Activated CD4-positive, alpha-beta T cell treated with anti-CD3 and anti-CD28 coated beads, Interleukin-2, amount 50 U/mL, for 16 hours (primary cell): ENCODE measurements at places on chromosomes 16 and 17.

DNA sequence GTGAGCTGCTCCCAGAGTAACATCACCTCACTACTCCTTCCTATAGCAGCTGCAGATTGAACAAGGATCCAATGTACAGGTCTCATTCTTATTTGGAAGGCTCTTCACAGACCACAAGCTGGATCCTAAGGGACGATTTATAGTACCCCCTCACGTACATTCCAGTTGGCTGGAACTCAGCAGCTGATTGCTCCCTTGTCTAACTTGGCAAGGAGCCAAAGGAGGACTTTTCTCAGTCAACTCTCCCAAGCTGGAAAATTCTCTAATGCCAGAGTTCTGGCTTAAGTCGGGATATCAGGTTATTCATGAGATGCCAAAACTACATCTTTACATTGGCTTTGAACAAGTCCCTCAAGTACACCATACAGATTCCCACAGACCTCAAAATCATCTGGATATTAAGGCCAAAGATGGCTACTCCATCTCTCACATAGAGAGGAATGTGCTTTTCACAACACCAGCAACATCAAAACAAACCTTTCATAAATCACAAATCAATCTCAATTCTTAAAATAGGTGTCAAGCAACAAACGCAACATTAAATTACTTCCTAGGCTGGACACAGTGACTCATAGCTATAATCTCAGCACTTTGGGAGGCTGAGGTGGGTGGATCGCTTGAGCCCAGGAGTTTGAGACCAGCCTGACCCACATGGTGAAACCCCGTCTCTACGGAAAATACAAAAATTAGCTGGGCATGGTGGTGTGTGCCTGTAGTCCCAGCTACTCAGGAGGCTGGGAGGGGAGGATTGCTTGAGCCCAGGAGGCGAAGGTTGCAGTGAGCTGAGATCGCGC lies 39.3 kb downstream of the SMG6 start:
- no peak for DNase-seq

GRCh38 chr17:19017804-19018599 lies 13.4 kb upstream of the FAM83G start:
- no peak for DNase-seq

DNA sequence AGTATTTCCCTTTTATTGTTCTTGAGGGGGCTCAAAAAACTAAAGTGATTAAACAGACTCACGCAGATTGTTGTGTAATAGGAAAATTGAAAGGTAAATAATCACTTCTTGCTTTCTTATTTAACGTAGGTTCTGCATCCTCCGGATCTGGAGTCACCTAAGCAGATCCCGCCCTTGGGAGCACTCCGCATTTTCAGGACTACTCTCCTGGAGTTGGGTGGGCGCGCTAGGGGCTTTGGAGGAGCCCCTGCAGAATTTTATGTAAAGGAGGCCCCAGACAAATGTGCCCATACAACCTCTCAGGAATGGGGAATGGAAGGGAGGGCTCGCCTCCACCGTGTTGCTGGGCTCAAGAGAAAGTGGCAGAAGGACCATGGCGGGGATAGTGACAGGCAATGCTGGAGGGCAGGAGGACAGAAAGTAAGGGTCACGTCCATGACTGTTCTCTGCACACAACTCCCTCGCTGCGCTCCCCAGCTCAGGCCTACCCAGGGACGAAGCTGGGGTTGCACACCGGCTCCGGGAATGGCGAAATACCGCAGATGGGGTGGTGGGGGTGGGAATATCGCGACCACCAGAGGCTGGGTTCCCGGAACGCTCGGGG lies 8.3 kb downstream of the MT2A start:
- DNase-seq, result no peak

GRCh38 chr17:16447676-16448075 lies 32.3 kb downstream of the TRPV2 start:
- peak; percentile 15 for DNase-seq

GRCh38 chr16:16063683-16064082 lies 114.3 kb downstream of the ABCC1 start:
- DNase-seq, result peak; percentile 28

DNA sequence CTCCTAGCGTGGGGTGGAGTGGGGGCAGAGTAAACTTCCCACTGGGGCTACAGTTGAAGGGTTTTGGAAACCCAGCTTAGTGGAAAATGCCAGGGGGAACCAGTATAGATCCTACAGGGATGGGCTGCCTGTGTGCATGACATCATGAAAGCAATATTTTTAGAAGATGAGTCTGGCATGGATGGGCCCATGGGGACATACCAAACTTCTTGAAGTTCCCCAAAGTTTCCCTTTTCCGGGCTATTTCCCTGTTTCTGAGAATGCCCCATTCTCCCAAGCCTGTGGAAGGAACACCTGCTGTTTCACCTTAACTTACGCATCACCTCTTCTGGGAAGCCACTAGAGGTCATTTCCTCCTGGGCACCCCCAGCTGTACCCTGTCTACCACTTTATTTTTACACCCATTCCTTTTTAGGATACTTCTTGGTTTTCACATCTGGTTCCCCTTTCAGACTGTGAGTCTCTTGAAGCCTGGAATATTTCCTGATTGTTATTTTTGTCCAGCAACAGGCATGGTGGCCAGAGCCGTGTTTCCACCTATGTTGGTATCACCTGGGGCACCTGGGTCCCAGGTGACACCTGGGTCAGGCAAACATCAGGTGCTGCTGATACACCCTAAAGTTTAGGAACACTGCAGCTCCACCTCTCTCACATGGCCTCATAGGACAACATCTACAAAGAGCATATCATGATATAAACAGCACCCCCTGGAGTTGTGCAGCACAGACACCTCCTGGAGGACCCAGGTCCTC lies 9.8 kb downstream of the SOCS3 start:
- DNase-seq, result no peak

DNA sequence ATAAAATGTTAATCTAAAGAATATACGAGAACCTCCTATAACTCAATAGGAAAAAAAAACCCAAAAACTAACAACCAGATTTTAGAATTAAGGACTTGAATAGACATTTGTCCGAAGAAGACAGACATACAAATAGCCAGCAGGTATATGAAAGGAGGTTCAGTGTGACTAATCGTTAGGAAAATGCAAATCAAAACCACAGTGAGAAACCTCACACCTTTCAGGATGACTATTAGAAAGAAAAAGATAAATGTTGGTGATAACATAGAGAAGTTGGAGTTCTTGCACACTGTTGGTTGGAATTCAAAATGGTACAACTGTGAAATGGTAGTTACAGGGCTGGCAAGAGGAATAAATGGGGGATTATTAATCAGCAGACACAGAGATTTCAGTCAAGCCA lies 339.0 kb downstream of the TMEM114 start:
- DNase-seq, result peak; percentile 36

DNA sequence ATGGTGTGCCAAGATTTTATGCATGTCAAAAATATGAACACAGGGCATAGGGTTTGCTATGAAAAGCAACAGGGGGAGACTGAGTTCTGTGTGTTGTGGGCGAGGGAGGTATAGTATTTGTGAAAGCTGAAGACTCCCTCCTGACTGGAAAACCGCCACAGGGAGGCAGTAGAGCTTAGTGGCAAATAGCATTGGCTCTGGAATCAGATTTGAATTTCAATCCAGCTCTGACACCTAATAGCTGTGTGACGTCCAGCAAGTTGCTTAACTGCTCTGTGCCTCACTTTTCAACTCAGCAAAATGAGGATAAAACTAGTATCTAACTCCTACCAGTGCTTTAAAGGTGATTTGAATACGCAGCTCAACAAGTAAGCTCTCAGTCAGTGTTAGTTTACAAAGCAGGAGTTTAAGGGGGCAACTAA lies 22.0 kb downstream of the KPNA2 start:
- peak; percentile 23 for DNase-seq

GRCh38 chr16:74726716-74727115 lies 26.1 kb upstream of the MLKL start:
- DNase-seq, result peak; percentile 50

GRCh38 chr17:21213638-21214014 lies 335 bp downstream of the TMEM11 start:
- DNase-seq, result no peak

- DNase-seq, result no peak
Measured at GRCh38 chr17:1604831-1605528, 23.7 kb downstream of the SLC43A2 start.

DNA sequence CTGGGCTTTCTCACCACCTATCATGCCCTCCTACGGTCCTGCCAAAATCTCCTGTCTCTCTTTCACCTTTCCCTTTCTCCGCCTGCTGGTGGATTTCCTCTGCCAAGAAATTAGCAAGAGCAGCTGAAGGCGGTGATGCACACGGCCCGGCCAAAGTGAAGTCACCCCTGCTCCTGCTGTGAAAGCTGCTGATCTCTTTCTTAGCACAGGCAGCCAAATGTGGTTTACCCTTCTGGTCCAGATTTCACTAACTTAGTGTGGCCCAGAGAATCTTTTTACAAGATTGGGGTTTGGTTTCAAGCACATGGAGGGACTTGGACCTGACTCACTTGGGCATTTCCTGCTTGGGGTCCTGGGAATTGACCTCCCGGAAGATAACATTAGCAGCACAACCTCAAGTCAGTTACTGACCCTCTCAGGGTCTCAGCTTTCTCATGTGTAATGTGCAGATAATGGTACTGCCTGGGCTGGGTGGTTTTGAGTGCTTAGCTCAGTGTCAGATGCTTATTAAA lies 155.7 kb downstream of the SOCS1 start:
- DNase-seq, result peak; percentile 95

GRCh38 chr17:70447588-70447987 lies 278.3 kb downstream of the KCNJ2 start:
- no peak for DNase-seq

GRCh38 chr17:82051776-82052637 lies at the start of the genes GPS1 and RFNG:
GPS1 (plus strand) TSS chr17:82051898; CDS start chr17:82051932, 34 bp downstream.
RFNG (minus strand) TSS chr17:82051811; CDS start chr17:82051766, 45 bp downstream.
- DNase-seq, result peak; percentile 76

- no peak for DNase-seq
Measured at GRCh38 chr17:58452738-58453137, 35.4 kb upstream of the RNF43 start.

DNA sequence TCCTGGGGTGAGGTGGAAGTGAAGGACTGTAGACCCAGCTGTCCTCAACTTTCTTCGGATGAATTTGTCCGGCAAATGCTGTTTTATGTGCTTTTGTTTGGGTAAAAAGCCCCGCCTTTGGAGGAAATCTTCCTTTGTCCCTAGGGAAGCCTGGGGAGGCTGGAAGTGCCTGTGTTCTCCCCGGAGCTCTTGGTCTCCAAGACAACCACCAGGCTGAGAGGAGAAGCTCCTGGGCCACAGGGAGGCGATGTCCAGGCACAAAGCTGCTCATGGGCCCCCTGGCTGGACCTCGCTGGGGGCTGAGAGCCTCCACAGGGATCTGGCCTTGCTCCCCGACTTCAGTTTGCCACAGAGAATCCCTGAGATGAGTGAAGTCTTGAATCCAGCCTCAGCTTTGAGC lies 293.1 kb upstream of the N4BP1 start:
- DNase-seq, result no peak

- no peak for DNase-seq
Measured at GRCh38 chr16:2205967-2206313, 686 bp downstream of the MLST8 start.

- DNase-seq, result no peak
Measured at GRCh38 chr17:61209106-61209439, 190.6 kb upstream of the TBX2 start.

GRCh38 chr17:45313996-45314740 lies 2.7 kb downstream of the MAP3K14 start:
- peak; percentile 80 for DNase-seq

DNA sequence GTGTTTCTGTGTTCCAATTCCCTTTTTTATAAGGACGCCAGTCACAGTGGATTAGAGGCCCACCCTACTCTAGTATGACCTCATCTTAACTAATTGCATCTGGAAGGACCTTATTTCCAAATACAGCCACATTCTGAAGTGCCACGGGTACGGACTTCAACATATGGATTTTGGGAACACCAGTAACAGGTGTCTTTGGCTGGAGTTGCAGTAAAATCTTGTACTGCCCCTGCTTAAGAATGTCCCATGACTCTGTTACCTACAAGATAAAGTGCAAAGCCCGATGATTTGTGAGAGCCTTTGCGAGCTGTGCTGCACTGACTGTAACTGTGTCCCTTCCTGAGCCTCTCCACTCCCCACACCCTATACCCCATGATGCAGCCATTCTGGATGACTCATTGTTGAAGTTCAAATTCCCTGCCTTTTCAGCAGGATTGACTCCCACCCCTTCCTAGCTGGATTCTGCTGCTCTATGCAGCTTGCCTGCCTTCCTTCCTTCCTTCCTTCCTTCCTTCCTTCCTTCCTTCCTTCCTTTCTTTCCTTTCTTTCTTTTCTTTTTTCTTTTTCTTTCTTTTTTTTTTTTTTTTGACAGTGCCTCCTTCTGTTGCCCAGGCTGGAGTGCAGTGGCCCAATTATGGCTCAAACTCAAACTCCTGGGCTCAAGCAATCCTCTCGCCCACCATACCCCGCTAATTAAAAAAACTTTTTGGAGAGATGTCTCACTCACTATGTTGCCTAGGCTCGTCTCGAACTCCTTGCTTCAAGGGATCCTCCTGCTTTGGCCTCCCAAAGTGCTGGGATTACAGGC lies 2.1 kb downstream of the HCRT start:
- no peak for DNase-seq

- no peak for DNase-seq
Measured at GRCh38 chr16:87490096-87490798, 2.6 kb downstream of the ZCCHC14 start.

- DNase-seq, result no peak
Measured at GRCh38 chr17:78226759-78227454, 4.5 kb upstream of the TMEM235 start.

DNA sequence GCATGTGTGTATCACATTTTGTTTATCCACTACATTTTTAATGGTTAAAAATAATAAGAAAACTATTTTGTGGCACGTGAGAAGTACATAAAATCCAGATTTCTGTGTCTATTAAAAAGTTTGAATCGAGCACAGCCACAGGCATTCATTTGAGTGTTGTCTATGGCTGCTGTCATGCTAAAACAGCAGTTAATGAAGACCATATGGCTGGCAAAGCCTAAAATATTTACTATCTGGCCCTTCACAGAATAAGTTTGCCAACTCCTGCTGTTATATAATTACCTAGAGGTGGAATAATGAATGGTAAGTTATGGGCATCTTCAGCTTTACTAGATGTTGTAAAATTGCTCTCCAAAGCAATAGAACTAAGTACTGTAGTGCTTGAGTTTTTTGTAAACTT lies 30.5 kb downstream of the TMEM98 start:
- no peak for DNase-seq

DNA sequence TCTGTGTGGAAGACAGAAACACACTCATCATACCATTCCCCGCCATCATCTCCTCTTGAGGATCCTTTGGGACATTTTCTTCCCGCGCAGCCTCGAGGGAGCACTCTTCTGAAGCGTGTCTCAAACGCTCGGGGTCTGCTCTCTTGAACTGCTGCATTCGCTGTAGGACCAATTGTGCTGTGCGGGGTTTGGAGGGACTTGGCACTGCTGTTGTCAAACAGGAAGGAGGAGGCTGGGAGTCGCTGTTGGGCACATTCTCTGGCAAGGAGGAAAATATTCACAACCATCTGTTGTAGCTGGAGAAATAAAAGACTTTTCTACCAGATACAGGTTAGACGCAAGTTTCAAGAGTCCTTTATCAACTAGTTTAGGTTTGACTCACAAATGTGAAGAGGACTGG lies 5.0 kb downstream of the SLX4 start:
- DNase-seq, result no peak

GRCh38 chr17:79831265-79832217 lies 7.7 kb downstream of the CBX4 start:
- DNase-seq, result no peak

- no peak for DNase-seq
Measured at GRCh38 chr17:17514993-17515933, 19.1 kb upstream of the RASD1 start.
